ENCODE measurements at places on chromosomes 7 and 10. TPM values are rescaled to one million over a fixed set of nuclear protein-coding genes. Genes with fewer than 3 reads are reported as not detected.

DNA sequence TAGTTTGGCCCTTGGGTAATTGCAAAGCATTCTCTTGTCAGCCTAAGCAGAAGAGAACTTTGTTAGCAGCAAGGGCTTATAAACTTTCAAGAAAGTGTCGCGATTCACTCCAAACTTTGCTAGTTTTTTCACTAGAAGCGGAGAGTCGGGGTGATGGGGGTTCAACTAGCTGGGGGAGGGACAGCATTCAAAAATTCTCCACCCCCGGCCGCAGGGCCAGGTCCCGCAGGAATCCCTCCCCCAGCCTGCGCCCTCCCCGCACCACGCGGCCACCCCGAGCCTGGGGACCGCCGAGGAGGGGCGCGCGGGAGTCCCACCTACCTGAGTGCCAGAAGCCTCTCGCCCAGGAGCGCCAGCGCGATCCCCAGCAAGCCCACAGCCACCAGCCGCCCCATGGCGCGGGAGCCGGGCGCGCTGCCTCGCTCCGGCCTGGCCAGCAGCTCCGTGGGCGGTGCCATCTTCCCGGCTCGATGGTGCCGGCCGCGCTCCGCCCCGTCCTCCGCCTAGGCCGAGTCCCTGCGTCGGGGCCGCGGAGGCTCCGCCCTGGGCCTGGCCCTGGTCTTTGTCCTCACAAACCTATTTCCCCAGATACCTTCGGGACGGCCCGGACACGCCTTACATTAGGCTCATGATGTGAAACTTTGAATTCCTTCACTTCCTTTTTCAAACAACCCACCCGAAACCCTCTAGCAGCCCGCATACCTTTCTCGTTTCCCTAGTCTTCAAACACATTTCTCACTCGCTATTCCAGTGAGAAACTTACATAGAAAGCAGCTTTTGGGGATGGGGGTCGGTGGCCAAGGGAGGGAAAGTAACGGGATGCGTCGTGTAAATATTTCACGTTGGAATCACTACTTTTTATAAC lies at the start of gene PON2:
PON2 (minus strand) TSS at position 472 of the 865 bp plus-strand sequence; CDS start at position 395, 77 bp downstream.
- DNase-seq, result peak; percentile 82

DNA sequence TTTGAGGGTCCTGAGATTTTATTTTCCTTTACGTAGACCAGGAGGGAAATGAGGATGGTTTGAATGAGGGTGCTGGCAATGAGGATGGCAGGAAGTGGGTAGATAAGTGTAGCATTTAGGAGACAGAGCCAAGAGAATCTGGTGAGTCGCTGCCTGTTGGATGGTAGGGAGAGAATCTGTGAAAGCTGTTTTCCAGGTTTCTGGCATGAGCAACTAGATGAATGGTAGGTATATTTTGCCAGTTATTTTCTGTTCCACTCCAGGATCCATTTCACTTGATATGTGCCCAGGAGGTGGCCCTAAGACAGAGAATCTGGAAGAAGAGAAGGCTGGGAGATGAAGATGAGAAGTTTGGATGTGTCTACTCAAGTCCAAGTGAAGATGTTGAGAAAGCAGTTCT lies 63.3 kb upstream of the VIPR2 start:
- DNase-seq, result no peak

GRCh38 chr7:47492716-47493325 lies 89.1 kb downstream of the TNS3 start:
- no peak for DNase-seq

DNA sequence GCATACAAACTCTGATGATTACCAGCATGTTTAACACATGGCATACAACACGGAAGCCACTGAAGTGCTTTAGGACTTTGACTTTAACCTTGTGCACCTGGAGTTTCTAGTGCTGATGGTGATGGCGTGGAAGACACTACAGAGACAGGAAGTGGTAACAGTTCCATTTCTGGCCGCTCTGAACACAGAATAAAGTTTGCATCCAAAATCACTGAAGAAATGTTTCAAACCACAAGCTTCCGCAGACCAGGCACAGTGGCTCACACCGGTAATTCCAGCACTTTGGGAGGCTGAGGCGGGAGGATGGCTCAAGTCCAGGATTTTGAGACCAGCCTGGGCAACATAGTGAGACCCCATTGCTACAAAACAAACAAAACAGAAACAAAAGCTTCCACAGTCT lies 40.3 kb upstream of the TNPO3 start:
- no peak for DNase-seq

GRCh38 chr10:48469516-48470020 lies 135.3 kb downstream of the ARHGAP22 start:
- no peak for DNase-seq

DNA sequence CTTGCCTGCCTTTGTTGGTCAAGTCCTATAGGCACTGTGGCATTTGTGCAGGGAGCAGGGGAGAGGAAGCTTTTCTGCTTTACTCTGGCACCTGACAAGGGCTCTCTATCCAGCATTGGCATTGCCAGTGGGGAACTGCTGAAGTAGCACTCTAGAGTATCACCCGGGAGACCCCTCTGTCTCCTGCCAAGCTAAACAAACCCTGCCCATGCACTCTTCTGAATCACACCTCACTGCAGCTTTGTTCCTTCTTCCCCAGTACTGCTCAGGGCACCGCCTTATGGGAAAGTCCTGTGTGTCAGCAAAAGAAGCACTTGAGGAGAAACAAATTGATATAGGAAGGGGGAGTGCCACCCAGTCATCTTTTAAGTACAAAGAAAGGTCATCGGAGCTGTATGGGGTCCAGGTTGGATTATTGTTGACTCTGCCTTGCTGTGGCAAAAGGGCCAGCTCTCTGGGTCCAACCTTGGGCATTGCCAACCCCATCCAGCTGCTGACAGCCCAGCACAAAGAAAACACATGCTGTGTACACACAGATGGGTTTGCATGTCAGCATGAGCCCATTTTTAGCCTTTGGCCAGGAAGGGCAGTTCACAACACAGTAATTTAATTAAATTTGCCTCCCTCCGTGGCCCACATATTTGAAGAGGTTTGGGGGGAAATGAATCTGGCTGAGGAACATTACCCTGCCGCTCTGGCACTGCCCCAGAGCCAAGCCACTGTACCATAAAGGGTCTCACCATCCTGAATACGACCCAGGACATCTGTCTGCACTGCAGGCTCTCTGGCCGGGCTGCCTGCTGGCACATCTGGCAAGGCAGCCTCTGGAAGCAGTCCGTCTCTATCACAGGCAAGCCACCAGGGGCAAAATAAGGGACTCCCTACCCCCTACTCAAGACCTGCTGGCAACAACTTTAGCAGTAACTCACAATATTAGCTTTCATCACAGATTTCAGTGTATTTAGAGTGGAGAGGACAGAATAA lies 13.1 kb downstream of the LRRC4 start:
- no peak for DNase-seq

GRCh38 chr10:111233439-111233838 lies 156.6 kb downstream of the ADRA2A start:
- DNase-seq, result peak; percentile 42

- DNase-seq, result no peak
Observed at GRCh38 chr10:106999118-106999707, 165.3 kb downstream of the SORCS1 start.

DNA sequence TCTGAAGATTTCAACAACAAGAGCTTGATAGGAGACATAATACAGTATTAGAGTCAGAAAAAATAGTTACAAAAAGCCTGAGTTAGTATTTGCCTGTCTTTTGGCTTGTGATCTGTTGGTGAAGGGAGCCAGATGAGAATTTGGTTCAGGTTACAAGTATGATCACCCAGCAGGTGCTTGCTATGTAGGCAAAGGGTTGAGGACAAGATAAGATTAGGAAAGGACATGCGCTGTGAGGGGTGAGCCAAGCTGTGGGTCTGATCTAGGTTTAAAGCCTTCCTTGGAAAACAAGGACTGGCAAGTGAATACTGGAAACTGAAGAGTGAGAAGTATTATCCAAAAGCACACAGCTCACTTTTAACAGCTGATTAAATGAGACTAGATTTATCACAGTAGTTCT lies 28.7 kb upstream of the CD36 start:
- DNase-seq, result no peak

ACBD7 gene
- 0.33 TPM for total RNA-seq

FOXP2 gene
- total RNA-seq, result 9.1 TPM

ARHGAP22 gene
- 1.9 TPM for total RNA-seq

KIAA1549 gene
- total RNA-seq, result 10.8 TPM

STYXL1 gene
- total RNA-seq, result 46.3 TPM

PARD3 gene
- total RNA-seq, result 35.2 TPM
